ENCODE measurements at places on chromosomes 13 and 19.

GRCh38 chr19:44571830-44572580 lies 41.4 kb upstream of the IGSF23 start:
- DNase-seq = no peak

DNA sequence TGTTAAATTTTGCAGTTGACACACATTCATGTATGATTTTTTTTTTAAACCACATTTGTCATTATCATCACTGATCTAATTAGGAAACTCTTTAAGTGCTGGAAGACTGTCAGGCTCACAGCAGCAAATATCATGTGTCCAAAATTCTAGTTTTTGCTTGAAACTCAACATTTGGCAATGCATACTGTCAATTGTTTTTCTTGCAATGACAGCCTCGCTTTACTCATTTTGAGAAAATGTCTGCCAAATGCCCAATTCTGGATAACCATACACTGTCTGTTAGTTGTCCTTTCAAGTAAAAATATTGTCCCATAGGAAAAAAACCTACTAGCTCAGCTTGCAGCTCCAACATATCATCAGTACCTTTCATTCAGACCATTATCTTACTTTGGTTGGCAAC lies 523.9 kb upstream of the ARGLU1 start:
- no peak for DNase-seq

- peak; percentile 48 for DNase-seq
These were observed 4.4 kb upstream of the TMEM272 start for GRCh38 chr13:51849145-51850101.

DNA sequence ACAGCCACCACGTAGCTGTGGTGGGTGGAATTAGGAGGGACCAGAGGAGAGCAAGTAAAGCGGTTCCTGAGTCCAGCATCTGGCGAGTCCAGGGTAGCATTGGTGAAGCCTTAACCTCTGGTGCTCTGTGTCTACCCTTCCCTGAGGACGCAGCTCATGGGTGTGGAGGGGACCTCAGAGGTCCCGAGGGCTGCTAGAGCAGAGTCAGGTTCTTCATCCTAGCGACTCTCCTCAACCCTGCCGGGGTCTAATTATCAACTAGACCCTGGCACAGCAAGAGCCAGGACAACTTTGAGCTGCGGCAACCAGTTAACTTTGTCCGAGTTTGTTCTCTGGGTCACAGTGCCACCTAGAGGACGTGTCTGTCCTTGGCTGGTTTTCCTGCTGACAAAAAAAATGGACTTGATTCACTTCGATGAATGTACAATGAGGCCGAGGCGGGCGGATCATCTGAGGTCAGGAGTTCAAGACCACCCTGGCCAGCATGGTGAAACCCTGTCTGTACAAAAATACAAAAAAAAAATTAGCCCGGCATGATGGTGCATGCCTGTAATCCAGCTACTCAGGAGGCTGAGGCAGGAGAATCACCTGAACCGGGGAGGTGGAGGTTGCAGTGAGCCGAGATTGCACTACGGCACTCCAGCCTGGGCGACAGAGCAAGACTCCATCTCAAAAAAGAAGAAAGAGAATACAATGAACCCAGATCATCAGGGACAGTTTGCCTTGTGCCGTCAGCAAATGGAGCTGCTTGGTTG lies 25.0 kb downstream of the TSSK6 start:
- peak; percentile 97 for DNase-seq

DNA sequence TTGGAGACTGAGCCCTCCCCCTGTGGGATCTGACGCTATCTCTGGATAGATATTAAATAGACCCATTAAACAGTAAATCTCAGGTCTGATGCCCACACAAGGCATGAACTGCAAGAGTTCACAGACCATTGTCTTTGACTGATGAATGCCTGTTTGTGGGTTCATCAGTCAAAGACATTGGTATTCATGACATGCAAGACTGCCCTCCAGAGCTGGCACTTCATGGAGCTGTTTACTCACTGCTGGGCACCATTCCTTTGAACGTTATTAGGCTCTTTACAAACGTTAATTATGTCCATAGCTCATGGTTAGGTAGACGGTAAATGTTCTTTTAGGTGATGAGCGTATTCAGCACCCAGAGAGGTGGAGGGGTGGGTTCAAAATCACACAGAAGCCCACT lies 111.8 kb upstream of the PABPC3 start:
- no peak for DNase-seq

- no peak for DNase-seq
These were observed 8.0 kb downstream of the TULP2 start for GRCh38 chr19:48890551-48890950.

DNA sequence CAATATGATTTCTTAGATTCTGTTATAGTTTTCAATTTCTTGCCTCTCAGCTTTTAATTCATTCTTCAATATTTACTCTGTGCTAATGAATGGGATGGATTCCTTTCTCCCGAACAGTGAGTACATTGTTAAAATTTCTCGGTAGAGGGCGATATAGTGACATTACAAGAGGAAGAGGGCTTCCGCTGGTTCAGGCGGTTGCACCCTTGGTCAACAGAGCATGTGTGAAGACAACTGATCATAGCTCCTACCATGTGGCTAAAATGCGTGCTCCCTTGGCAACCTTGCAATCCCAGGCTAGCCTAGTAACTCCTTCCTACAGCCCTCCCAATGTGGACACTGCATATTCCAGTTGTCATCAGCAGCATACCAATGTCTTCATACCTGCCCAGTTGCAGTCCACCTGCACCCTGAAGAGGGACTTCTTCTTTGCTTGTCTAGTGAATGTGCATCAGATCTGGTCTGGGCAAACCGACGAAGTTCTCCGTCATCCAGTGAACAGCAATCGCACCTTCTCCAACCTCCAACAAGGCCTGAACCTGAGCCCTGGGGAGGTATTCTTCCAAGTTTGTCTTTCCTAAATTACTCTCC lies 653.0 kb upstream of the GPC6 start:
- DNase-seq = peak; percentile 57

DNA sequence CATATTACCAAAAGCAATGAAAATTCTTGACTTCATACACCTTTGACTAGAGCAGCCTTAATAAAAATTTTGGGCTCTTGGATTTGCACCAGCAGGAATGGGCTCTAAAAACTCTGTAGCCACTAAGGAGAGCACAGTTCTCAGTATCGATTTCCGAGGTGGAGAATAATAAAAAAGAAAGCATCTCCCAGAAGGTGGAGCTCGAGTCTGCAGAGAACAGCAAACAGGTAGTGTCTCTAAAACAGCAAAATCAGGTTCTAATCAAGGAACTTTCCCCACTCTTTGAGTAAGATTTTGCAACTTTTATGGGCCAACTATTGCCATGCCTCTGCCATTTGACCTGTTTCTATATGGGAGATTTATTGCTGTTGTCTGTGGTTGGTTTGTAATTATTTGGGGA lies 258.7 kb upstream of the GPC6 start:
- DNase-seq = no peak

- DNase-seq = peak; percentile 100
These were observed at the start of gene EGLN2 for GRCh38 chr19:40798683-40799557. Gene EGLN2 (plus strand): TSS chr19:40799191. CDS start chr19:40800573, 1,382 bp downstream.

GRCh38 chr13:30124131-30124768 lies 183.1 kb downstream of the KATNAL1 start:
- no peak for DNase-seq

- DNase-seq = no peak
These were observed 62.3 kb downstream of the CEBPG start for GRCh38 chr19:33435706-33436359.

GRCh38 chr13:20114066-20114610 lies 46.7 kb downstream of the GJA3 start:
- no peak for DNase-seq

- DNase-seq = no peak
These were observed 953.2 kb downstream of the SLITRK6 start for GRCh38 chr13:84845907-84846619.

GRCh38 chr13:97072297-97072696 lies 78.0 kb upstream of the OXGR1 start:
- no peak for DNase-seq

DNA sequence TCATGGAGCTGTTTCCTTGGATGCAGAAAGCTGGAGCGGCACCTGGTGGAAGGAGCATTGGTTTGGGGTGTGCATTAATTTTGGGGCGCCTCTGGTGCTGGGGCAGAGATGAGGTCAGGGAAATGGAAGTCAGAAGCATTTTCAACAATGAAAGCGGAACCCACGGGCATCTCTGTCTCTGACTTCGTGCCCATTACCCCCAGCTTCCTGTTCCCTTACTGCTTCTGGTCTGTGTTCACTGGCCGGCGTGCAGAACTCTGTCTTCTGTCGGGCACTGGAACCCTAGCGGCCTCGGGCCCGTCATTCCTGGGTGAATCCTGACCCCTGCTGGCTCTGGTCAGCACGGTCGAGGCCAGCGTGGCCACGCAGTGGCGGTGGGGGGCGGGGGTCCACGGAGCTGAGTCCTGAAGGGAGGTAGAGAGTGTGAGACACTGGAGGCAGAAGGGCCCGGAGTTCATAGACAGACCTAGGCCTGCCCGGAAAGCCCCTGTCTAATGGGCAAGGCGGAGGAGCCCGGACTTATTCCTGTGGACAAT lies 7.9 kb upstream of the LINGO3 start:
- peak; percentile 80 for DNase-seq

- DNase-seq = no peak
These were observed 16.6 kb downstream of the CEACAM7 start for GRCh38 chr19:41671486-41671885.

DNA sequence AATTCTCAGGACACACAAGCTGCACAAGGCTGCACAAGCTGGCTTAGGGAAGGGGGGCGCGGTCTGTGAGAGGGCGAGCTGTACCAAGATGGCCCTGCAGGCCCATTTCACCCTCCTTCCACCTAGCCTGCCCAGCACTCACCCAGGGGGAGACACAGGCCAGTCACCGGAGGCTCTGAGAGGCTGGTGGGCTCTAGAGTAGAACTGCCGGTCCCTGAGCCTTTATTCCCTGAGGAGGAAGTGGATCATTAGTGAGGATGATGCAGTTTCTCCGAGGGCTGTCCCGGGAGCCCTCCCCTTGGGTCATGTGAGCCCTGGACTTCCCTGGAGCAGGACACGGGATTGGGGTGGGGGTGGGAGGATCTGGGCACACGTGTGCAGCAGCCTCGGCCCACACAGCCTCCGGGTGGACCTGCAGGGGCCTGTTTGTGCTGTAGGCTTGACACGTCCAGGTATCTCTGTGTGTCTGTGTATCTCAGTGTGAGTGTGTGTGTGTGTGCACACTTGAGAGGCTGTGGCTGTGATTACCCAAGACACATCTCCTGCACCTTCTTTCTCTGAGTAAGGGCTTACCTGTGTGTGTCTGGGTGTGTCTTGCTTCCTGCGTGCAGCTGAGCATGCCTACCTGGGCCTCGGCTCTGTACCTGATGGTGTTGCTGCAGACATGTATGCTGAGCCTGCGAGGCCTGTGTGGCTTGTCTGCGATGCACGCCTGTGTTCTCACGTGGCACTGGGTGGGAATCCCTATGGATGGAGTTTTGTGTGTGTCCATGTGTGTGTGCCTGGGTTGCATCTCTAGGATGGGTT lies at the start of gene ACP5:
Gene ACP5, minus strand, starts transcription at position 195 of the 807 bp plus-strand sequence. CDS start 328 bp downstream, outside the sequence.
- peak; percentile 46 for DNase-seq

- no peak for DNase-seq
These were observed 261.3 kb downstream of the FOXO1 start for GRCh38 chr13:40404967-40405716.

DNA sequence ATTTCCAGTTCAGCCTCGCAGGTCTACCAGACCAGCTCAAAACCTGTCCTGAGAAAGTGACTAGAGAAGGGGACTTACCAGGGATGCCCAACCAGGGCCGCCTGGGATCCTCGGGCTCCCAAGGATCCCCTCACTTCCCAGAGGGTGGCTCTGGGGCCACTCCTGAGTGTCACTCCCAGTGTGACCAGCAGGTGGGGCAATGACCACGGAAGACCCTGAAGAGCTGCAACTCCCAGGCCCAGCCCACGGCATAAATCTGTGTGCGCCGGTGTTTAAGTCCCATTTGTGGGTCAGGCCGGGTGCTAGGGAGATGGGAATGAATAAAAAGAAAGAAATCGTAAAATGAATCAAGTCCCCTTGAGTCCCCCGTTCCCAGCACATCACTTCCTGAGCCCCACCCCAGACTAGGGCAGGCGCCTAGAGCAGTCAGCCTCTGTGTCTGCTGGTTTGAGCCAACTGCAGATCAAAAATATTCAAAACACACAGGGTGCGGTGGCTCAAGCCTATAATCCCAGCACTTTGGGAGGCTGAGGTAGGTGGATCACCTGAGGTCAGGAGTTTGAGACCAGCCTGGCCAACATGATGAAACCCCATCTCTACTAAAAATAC lies 10.7 kb downstream of the PTGIR start:
- DNase-seq = peak; percentile 93

DNA sequence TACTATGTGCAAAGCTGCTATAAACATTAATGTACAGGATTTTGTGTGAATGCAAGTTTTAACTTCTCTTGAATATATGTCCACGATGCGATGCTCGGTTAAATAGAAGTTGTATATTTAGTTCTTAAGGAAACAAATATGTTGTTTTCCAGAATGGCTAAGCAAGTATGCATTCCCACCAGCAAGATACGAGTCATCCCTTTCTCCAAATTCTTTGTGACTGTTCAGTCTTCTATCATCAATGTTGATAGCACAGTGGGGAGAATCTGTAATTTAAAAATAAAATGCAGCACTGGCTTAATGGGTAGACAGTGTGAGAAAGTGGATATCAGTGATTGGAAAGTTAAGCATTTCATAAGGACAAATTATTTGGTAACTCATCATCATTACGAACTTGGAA lies 1340.8 kb downstream of the PCDH9 start:
- DNase-seq = no peak

DNA sequence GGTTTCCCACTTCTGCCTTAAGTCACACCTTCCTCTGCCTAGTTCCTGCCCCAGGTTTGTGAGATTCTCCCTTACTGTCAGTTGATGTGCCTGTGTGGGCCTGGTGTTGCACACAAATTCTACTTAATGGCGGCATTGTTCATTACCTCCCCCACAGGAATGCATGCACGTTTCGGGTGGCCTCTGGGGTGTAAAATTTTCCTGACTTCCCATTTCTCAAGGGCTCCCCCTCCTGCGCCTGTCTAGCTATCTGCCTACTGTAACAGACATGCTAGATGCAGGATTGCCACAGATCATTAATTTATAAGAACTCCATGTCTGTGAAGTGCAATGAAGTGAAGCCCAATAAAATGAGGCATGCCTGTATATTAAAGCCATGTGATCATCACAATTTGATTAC lies 1466.3 kb downstream of the PCDH9 start:
- DNase-seq = peak; percentile 26

GRCh38 chr19:33956941-33957340 lies 160.3 kb downstream of the KCTD15 start:
- no peak for DNase-seq

DNA sequence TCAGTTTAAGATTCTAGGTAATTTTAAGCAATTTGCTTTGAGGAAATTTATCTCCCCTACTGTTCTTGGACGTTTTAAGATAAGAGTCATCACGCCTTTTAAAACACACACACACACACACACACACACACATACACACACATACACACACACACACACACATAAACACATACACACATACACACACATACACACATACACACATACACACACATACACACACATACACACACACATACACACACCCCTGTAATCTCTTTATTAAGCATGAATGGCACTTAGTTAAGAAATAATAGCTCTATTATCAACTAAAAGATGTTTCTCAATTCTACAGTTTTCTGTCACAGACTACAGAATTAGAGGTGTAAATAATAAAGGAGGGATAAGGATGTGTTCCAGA lies 49.2 kb downstream of the EFNB2 start:
- no peak for DNase-seq

GRCh38 chr13:43263047-43263446 lies 239.7 kb downstream of the DNAJC15 start:
- no peak for DNase-seq

- peak; percentile 43 for DNase-seq
These were observed 110.4 kb upstream of the KL start for GRCh38 chr13:32905864-32906180.
